ENCODE measurements at places on chromosomes 7 and 10.

DNA sequence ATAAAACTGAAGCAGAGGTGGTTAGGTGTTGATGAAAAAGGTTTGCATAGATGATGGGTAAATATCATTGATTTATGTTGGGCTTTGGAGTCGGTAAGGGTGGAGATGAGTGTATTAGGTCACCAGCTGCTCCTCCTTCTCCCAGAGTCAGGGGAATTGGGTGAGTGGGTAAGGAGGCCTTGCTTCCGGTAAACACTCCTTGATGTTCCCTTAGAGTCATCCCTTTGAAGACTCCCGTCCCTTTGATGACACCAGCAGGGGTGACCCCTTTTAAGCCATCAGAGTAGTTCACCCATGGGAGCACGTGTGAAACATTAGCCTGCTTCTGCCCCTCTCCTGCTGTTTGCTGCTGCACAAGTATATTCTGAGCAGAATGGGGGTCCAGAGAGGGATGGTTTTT lies 92.2 kb upstream of the DKK1 start:
- DNase-seq: no peak

- no peak for DNase-seq
These were observed 724.6 kb upstream of the NRP1 start for GRCh38 chr10:34058845-34059614.

- DNase-seq: no peak
These were observed 135.9 kb downstream of the CUX1 start for GRCh38 chr7:101953248-101953819.

DNA sequence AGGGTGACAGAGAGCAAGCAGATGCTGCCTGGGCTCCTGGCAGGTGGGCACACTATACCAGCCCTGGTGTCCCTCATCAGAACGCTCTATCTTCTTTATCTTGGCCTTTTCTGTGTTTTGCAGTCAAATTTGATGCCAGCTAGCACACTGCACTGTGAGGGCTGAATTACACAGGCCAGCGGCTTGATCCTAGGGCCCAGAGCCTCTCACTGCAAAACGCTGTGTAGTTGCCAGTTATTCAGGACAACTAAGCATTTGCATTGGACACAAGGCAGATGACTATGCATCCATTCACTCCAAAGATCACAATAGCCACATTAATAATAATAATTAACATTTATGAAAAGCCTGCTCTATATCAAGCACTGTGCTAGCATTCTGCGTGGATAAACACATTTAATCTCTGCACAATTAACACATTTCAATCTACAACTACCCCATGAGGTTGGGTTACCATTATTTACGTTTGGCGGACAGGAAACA lies 100.3 kb downstream of the PAXIP1 start:
- DNase-seq: no peak

DNA sequence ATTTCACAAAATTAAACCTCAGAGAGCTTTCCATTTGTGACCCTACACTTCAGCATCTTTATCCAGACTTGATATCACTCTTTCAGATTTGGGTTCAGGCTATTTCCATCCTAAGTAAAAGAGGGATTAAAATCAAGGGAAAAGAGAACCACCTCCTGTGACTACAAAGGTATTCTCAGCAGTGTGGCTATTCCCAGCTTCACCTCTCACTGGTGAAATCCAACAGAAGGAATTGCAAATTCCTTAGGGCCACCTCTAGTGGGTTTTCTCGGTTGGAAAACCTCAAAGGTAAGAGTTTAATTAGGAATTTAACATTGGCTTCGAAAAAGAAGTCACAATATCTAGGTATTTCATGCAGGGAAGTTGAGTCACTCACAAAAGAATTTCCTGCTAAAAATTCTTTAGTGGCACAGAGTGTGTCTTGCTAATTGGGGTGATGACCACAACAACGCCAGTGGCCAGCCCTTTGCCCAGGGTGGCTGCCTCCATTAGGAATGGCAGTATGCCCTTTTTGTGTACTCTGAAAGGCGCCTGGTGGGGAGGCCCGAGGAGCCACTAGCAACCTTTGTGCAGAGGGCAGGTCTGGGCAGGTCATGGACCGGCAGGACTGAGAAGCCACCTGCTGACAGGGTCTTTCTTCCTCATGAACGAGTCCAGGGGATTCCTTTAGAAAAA lies 52.2 kb downstream of the SEM1 start:
- DNase-seq: no peak

- no peak for DNase-seq
These were observed 547.4 kb downstream of the PTPRN2 start for GRCh38 chr7:158040199-158040598.

GRCh38 chr7:150940431-150941102 lies 37.6 kb downstream of the KCNH2 start:
- no peak for DNase-seq

- DNase-seq: no peak
These were observed 1.3 kb downstream of the GPR37 start for GRCh38 chr7:124764051-124764846.
